ENCODE measurements at places on chromosomes 11 and 22.

DNA sequence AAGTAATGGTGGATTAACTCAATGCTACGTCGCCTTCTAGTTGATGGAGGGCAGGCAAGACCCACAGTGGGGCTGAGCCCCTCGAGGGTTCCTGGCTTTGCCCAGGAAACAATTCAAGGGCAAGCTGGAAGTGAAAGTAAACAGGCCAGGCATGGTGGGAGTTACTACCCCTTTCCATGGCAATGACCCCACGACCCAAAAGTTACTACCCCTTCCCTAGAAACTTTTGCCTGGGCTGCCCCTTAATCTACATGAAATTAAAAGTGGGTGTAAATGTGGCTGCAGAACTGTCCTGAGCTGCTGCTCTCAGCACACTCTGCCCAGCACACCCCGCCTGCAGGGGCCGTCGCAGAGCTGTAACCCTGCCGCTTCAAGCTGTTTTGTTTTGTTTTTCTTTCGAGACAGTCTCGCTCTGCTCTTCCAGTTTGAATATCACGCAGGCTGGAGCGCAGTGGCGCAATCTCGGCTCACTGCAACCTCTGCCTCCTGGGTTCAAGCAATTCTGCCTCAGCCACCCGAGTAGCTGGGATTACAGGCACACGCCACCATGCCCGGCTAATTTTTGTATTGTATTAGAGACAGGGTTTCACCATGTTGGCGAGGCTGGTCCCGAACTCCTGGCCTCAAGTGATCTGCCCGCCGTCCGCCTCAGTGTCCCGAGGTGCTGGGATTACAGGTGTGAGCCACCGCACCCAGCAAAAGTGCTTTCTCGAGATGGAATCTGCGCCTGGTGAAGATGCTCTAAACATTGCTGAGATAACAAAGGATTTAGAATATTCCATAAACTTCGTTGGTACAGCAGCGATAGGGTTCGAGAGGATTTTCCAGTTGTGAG lies 5.9 kb upstream of the RNH1 start:
- no peak for DNase-seq

DNA sequence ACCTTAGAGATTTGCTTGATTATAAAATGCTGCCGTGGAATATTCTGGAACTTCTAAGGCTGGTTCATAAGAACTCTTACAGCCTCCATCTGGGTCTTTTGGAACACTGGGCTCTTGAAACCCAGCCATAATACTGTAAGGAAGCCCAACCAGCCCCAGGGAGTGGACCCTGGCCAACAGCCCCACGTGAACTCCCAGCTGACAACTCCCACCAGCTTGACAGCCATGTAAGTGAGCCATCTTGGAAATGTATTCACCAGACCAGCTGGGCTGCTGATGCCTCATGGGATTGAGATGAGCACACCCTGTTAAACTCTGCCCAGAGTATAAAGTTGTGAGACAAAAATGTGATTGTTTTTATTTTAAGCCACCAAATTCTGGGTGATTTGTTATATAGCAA lies 378.7 kb upstream of the RAG2 start:
- DNase-seq: no peak

- peak; percentile 71 for DNase-seq
Observed at GRCh38 chr11:2305140-2305778, 3.4 kb downstream of the TSPAN32 start.

DNA sequence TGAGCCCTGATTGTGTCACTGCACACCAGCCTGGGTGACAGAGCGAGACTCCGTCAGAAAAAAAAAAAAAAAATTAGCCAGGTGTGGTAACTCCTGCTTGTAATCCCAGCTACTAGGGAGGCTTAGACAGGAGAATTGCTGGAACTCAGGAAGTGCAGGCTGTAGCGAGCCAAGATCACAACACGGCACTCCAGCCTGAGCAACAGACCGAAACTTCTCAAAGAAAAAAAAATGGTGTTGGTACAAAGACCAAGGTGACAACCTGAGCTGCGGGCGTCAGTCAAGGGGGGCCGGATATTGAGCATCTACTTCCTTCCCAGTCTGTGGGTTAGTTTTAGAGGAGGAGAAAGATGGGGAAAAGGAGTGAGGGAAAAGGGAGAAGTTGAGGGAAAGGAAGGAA lies 48.5 kb upstream of the HSPA8 start:
- DNase-seq: no peak

- no peak for DNase-seq
Observed at GRCh38 chr11:61534933-61535839, 26.6 kb downstream of the LRRC10B start.

GRCh38 chr22:32082331-32082730 lies 39.3 kb downstream of the SLC5A1 start:
- no peak for DNase-seq

DNA sequence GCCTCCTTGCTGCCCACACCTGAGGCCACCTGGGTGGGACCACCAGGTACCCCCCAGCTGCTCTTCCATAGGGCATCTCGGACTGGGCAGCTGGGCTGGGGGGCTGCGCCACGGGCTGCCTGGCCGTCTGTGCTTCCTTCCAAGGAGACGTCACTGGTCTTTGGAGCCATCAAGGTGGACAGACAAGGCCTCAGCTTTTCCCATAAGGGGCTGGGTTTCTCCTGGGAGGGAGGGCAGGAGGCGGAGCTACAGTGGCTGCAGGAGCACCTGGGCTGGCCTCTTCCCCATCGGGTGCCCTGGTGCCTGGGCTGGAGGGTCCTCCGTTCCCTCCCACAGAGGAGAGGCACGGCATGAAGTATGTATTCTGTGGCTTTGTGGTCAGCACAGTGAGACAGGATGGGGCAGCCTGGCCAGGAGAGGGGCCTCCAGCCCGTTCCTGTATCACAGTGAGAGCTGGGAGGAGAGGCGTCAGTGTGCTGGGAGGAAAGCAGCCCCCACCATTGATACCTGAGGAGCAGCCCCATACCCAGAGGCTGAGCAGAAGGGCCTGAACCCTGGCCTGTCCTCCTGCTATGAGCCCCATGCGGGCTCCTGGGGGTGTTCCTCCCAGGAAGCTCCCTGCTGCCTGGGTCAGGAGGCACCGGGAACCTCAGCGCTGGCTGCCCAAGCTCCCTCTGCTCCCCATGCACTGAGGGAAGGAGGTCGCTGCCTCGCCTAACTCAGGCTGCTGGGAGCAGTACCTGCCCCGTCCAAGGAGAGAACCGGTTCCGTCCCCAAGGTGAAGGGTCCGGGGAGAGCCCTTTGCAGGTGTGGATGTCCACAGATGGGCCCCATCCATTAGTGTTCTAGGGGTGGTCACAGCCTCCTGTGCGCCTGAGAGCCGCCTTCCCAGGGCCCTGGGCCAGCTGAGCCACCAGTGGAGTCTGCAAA lies 1075.0 kb downstream of the BRD1 start:
- no peak for DNase-seq

DNA sequence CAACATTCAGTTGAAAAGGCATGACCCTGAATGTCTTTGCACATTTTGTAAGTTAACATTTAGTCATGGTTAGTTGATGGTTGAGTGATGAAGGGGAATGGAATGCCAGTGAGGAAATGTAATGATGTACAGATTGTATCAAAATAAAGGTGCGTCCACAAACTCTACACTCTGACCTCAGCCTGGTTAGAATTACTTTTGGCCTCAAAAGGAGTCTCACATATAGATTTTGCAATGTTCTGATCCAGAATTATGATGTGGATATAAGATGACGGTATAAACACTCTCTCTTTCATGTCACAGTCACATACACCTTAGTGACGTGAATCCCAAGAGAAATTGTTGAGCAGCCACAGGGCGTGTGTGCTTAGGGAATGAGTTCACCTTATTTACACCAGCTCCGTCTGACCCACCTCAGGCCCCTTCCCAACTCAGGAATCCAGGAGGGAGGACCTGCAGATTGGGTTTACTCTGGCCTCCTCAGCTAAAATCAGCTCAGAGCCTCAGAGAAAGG lies 100.1 kb downstream of the RDX start:
- no peak for DNase-seq

DNA sequence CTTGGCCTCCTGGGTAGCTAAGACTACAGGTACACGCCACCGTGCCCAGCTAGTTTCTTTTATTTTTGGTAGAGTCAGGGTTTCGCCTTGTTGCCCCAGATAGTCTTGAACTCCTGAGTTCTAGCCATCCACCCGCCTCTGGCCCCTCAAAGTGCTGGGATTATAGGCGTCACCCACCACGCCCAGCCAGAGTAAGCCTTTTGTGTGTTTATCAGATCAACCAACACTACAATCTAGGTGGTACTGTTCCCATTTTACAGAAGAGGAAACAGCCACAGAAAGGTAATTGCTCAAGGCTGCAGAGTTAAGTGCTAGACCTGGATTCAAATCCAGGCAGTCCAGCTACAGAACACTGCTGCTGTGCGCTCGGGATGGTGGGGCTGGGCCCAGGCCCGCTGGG lies 3.1 kb downstream of the TOMM22 start:
- DNase-seq: no peak

DNA sequence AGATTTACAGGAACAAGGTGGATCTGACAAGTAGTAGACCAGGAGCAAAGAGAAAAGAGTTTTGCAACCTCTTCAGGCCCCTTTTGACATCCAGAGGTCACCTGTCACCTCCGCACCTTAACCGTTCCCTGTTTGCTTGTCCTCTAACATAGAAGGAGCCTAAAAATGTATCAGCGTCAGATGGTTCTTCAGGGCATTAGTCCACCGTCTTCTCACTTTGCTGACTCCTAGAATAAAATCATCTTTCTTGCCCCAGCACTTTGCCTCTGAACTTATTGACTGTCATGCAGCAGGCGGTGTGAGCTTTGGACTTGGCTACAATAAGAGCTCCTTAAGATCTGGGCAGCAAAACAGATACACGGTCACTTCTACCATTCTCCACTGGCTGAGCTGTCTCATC lies 339.7 kb upstream of the B3GAT1 start:
- no peak for DNase-seq

- DNase-seq: no peak
Observed at GRCh38 chr11:102426570-102426969, 26.0 kb downstream of the TMEM123 start.

- no peak for DNase-seq
Observed at GRCh38 chr11:103380031-103380430, 270.8 kb downstream of the DYNC2H1 start.

DNA sequence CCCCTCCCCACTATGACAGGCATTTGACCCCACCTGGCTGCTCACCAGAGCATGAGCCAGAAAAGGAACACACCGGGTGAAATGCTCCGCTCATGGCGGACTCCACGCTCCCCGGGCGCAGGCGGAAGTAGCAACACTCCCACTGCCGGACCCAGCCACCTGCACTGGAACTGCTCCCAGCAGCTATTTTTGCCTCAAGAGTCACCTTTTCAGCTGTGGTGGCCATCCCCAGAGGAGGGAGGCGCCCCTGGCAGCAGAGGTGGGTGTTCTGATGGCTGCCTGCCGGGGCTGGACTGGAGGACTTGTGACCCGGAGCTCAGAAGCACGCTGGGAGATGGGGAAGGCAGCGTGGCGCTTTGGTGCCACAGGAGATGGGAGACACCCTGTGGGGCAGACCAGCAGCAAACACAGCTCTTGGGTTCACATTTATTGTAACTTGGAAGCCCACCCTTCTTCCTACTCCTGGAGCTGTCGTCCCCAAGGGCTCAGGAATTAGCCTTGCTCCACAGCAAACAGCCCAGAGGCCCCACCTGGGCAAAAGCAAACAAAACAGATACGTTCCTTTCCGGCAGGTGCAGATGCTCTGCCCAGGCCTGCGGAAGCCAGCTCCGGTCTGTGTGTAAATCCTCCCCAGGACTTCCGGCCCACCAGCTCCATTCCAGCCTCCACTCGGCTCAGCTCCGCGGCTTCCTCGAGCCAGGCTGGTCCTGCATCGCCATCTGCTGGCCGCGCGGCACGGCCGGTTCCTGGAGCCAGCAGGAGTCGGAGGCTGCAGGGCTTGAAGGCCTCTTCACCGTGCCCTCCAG lies 3.7 kb downstream of the RPS19BP1 start:
- peak; percentile 93 for DNase-seq

DNA sequence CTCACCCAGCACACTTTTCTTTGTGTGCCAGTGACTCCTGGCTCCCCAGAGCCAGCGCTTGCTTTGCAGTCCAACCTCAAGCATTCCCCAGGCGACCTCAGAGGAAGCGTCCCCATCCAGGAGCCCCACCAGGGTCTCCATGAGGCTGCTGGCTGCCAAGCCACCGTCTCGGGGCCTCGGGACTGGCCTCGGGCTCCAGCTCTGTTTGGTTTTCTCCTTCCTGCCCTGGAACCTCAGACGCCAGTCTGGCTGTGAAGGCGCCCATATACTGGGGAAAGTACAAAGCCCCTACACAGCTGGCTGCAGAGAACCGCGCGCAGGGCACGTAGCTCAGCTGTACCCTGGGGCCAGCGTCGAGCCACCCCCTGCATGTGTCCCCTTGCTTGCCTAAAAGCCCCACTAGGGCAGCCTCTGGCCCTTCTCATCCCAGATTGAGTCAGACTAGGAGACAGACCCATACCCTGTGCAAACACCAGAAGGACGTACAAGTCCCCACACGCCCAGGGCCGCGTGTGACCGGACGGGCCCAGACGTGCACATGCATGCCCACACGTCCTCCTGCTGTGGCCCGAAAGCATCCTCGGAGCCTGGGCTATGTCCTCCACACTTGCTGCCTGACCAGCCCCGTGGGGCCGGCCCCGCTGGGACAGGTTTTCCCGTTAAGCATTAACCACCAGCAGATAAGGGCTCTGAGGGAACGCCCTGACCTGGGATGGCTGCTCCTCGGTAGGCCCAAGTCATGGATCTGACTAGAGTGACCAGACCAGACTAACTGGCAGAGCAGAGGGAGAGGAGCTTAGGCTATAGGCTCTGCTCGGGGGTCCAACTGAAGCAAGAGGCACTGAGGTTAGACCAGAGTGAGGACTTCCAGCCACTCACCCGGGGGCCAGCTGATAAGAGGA lies 4.2 kb upstream of the SYT8 start:
- no peak for DNase-seq

DNA sequence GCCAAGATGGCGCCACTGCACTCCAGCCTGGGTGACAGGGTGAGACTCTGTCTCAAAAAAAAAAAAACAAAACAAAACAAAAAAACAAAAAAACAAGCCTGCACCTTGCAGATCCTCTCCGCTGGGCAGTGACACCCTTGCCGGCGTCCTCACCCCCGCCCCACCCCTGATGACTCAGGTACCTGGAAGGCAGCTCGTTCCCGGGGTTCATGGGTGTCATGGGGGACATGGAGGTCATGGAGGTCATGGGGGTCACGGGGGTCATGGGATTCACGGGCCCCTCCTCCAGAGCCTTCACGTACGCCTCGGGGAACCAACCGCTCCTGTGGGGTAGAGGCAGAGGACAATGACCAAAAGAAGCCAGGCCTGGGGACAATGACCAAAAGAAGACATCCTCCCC lies 3.0 kb upstream of the SLC16A8 start:
- no peak for DNase-seq

GRCh38 chr11:7890417-7891172 lies 40.5 kb downstream of the OR10A6 start:
- no peak for DNase-seq

GRCh38 chr11:35907648-35908431 lies 36.0 kb upstream of the LDLRAD3 start:
- no peak for DNase-seq

DNA sequence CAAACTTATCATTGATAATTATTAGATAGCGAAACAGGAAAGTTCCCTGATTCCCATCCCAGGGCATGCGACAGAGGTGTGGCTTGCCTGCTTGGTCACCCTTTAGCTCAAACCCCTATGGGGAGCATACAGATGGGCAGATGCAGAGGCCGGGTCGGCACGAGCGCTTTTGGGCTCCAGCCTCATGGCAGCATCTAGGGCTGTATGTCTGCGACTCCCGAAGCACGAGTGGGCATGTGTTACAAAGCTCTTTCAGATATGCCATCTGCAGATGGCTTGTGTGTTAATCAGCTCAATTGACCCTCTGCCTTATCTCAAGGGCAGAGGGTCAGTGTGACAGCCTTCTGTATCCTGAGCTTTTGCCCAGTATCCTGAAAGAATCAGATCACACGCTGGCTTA lies 2069.3 kb upstream of the RAG2 start:
- no peak for DNase-seq

Measured in activated CD4-positive, alpha-beta T cell treated with anti-CD3 and anti-CD28 coated beads, Interleukin-2, amount 10 ng/mL, durations not matched to agents 7 days and 5 days (primary cell).